Stimulated activated CD8-positive, alpha-beta memory T cell treated with anti-CD3 and anti-CD28 coated beads, Interleukin-7, amount 100 ng/mL, for 48 hours (primary cell): ENCODE measurements at places on chromosomes 1 and 21.

DNA sequence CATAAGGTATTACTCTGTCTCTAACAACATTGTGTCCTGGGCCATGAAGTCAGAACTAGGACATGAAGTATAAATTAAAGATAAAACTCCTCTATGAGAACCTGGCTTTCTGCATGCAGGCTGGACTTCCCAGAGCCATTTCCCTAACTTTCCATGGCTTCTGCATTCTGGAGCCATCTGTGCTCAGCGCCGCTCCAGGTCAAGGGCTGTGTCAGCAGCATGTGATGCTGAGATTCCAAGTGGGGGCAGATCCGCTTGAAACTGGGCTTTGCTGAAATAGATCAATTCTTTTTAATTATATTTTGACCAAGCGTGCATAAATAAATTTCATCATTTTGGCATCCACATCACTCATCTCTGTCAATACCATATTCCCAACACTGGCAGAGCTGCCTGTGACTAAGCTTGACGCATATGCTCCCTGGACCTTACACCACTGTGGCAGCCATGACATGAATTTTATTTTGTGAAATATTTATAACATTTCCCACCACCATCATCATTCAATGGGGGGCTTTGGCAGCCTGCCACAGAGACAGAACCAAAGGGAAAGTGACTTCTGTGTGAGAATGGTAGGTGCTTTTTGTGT lies 110.4 kb upstream of the KCNK1 start:
- DNase-seq, result no peak

DNA sequence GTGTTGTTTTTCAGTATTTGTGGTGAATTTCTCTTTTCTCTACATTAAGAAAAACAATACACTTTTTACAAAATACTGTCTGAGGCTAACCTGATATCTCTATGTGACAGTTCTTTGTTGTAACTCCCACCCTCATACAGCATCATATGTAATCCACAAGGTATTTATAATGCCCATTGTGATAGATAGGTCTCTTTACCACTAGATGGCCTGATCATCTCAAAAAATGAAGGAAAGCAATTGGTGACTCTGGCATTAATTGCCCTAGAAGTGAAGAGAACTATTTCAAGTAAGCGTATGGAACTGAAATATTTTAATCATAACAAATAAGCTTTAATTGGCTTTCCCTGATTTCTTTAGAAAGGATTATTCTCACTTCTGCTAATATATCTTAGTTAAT lies 36.2 kb upstream of the HFM1 start:
- DNase-seq, result no peak

GRCh38 chr1:208258277-208258676 lies 14.1 kb upstream of the PLXNA2 start:
- no peak for DNase-seq

DNA sequence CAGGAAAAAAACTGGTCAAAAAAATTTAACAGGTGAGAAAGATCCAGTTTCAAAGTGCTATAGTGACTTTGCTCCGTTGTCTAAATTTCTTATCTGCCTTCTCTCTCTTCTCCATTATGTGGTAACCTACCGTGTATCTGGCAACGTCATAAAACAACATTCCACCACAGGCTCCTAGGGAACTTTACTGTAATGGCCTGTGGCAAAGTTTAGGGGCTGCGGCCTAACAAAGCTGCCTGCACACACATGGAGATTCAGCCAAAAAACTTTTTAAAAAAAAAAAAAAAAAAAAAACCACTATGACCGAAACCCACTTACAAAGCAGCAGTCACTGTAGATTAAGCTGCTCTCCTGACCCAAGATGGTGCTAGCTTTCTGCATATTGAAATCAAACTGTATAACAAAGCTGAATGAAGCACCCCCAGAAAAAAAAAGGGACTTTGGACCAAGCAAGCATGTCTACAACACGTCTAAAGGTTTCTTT lies 202.6 kb downstream of the SLC45A1 start:
- no peak for DNase-seq

- no peak for DNase-seq
Observed at GRCh38 chr1:178540646-178541045, 27.7 kb downstream of the TEX35 start.

- no peak for DNase-seq
Observed at GRCh38 chr1:196611873-196612272, 3.6 kb upstream of the KCNT2 start.

- no peak for DNase-seq
Observed at GRCh38 chr1:185158800-185159199, 1.8 kb downstream of the SWT1 start.

DNA sequence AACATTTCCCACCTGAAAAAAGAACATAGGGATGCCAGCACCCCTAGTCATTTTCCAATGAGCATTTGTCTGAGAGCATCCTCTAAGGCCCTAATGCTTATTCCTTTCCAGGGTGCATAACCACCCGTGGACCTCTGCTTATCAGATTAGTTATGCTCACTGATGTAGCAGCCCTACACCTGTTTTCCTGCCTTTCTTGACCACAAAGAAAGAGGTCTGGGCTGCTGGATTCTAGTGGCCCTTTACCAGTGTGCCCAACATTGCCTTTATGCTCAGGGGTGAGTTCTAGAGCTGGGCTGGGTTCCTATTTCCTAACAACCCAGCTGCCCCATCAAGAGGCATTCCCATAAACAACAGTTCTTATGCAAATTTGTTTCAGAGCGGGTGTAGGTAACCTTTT lies 20.3 kb upstream of the PM20D1 start:
- no peak for DNase-seq

DNA sequence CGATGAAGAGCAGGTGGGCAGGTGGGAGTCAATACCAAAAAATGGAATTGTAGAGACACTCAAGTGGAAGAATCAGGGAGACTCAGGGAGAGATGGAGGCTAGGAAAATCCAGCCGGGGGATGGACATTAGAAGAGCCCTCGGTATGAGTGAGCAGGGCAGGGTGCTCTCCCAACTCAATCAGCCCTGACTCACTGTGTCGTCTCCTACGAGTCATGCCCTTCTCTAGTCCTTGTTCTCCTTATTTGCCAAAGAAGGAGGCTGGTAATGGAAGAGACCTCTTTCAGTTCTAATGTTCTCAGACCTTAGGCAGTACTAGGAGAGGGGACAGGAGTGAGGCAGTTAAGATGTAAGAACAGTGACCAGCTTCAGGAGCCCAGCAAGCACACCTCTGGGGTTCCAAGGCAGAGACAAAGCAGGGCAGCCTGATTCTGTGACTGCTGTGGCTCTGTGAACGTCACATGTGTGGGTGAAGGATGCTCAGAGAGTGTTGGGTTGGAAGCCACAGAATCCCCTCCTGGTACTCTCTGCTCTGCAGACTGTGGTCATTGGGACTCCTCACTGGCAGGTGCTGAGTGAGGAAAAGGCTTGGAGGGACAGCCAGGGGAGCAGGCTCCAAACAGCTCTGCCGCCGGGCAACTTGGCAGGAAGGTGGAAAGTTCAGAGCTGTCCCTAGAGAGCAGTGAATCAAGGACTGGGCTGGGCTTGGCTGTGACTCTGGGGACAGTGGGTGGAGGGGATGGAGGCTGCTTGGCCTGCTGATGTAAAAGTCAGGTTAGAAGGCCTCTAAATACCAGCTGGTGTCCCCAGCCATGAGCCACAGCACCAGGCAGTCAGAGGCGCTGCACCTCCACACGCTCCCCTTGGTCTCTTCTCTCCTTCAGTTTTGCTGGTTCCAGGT lies 11.1 kb upstream of the GJA5 start:
- no peak for DNase-seq

DNA sequence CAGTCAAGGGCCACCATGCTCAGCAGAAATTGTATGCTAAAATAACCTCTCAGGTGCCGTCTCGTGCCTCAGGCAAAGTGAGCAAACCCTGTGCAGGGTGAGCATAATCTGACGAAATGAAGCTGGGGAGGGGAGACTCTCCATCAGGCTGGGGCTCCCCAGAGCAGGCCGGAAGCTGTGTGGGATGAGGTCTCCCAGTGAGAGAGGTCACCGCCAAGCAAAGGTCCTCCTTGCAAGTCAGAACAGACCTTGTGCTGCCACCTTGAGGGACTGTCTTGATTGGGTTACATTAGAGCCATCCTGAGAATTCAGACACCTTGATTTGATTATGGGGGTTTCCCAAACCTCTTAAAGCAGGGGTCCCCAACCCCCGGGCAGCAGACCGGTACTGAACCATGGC lies 64.2 kb downstream of the ZNF684 start:
- no peak for DNase-seq

DNA sequence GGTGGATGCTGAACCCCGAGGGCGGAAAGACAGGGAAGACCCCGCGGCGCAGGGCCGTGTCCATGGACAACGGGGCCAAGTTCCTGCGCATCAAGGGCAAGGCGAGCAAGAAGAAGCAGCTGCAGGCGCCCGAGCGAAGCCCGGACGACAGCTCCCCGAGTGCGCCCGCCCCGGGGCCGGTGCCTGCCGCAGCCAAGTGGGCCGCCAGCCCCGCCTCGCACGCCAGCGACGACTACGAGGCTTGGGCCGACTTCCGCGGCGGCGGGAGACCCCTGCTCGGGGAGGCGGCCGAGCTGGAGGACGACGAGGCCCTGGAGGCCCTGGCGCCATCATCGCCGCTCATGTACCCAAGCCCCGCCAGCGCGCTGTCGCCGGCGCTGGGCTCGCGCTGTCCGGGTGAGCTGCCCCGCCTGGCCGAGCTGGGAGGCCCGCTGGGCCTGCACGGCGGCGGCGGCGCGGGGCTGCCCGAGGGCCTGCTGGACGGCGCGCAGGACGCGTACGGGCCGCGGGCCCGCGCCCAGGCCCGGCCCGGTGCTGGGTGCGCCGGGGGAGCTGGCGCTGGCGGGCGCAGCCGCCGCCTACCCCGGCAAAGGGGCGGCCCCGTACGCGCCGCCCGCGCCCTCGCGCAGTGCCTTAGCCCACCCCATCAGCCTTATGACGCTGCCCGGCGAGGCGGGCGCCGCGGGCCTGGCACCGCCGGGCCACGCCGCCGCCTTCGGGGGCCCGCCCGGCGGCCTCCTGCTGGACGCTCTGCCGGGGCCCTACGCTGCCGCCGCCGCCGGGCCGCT lies 20.7 kb downstream of the FOXO6 start:
- no peak for DNase-seq

GRCh38 chr1:61210435-61211154 lies 128.2 kb downstream of the NFIA start:
- DNase-seq, result no peak

DNA sequence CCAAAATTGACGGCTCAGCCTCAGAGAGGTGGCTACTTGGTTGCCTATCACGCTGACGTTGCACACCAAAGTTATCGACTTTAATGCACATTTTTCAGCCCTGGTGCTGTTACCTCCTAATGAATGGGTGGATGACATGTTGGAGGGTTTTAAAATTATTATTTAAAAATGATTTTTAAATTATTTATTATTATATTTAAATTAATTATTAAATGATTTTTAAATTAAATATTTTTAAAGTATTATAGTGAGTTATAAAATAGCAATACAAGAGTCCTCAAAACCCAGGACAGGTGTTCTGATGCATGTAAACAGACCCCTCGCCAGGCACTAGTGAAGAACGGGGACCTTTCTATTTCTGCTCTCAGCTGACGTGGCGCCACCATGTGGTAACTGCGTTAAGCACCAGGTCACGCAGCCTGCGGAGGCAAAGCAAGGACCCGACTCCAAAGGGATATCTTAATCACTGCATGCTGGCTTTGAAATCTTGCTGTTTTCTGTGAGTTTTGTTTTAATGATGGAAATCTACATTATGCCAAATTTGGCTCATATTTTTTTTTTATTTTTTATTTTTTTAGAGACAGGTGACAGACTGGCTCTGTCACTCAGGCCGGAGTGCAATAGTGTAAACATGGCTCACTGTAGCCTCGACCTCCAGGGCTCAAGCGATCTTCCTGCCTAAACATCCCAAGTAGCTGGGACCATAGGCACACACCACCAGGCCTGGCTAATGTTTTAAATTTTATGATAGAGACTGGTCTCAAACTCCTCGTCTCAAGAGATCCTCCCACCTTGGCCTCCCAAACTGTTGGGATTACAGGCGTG lies 22.6 kb downstream of the CASP9 start:
- DNase-seq, result peak; percentile 35

DNA sequence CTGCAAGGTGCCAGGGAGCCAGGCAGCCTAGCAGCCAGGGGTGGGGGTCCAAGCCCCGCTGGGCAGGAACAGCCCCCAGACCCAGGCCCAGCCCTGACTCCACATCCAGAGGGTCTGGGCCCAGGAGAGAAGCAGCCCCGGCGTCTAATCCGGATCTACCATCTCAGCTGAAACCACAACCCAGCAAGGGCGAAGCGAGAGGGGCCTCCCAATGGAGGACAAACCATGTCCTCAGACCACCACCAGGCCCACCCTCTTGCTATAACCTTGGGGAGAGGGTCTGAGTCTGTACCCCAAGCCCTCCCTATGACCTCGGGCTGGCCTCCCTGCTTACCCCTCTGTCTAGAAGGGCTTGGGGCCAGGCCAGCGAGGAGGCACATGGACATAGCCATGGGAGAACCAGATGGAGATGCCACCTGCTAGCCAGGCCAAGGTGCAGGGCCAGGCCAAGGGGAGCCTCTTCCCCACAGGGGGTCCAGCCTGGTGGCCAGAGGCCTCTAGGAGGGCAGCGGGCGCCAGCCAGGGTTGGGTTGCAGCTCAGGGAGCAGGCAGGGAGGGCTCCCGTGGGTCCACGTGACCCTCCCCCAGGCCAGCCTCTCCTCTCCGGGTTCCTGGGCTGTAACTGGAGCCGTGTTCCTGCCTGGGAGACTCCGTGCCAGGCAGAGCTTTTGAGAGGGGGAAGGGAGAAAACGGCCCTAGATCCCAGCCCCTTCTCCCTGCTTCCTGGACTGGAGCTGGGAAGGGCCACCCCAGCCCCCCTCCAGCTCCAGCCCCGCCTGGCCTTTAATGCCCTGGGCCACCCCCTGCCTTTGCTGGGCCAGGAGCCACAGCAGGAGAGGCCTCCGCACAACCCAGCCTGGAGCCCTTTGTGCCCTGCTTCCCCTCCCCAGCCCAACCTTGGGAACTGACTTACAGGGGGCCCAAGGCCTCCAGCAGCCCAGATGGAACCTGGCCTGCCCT lies 2.5 kb downstream of the WNT9A start:
- DNase-seq, result no peak

- no peak for DNase-seq
Observed at GRCh38 chr1:196407358-196408051, 200.7 kb downstream of the KCNT2 start.

GRCh38 chr1:46137916-46138315 lies 5.5 kb upstream of the PIK3R3 start:
- DNase-seq, result no peak

DNA sequence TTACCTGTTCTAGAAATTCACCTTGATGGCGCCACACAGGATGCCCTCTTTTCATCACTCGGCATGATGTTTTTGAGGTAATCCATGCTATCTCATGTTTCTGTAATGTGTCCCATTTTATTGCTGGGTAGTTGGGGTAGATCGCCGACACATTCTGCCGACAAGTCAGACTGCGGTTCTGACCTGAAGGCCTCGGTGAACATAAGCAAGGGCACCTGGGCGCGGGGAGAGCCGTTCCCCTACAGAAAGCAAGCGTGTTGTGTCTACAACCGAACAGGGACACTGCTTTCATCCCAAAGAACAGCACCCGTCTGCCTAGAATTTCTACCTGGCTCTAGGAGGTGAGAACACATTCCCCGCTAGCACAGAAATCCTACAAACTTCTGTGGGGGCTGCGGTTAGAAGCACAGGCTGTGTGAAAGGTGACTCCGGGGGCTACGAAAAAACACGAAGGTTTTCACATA lies 149.2 kb downstream of the PPIAL4G start:
- no peak for DNase-seq
